ENCODE measurements at places on chromosomes 5 and 9. TPM values are rescaled to one million over a fixed set of nuclear protein-coding genes. Genes with fewer than 3 reads are reported as not detected.

GRXCR2 gene
- polyA plus RNA-seq = not detected

PCA3 gene
- polyA plus RNA-seq = 0.07 TPM

SCGB3A2 gene
- polyA plus RNA-seq = not detected

GRCh38 chr5:102755686-102756371 is 724 bp downstream of the PAM start:
- DNase-seq = peak; percentile 76

DNA sequence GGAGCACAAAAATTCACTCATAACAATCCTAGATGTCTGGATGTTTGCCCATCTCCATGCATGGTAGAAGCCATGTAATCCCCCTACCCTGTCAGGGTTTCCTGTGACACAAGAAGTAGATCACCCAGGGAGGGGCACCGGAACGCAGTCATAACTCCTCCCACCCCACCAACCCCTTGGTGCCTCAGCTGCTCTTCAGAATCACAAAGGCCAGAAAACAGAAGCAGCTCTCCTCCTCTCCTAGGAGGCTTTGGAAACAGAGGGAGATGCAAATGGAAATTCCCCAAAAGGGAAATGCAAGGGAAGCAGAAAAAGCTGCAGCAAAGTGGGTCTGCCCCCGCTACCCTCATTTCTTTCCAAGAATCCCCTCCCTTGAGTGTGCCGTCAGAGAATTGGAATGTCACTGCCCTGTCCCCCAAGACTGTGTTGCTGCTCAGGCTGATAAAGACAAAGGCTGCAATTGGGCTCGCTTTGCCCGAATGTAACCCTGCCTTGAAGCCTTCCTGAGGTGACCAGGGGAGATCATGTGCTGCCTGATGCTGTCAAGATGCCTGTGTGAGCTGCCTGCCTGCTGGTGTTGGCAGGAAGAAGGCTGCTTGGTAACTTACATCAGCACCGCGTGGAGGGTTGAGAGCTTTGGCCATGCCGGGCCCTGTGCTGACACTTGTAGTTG is 65.5 kb upstream of the ABCA1 start:
- peak; percentile 86 for DNase-seq

GRCh38 chr9:121811140-121811539 is 159.7 kb downstream of the DAB2IP start:
- DNase-seq = no peak

- DNase-seq = no peak
Observed at GRCh38 chr9:109799792-109800191, 19.8 kb downstream of the PALM2AKAP2 start.

DNA sequence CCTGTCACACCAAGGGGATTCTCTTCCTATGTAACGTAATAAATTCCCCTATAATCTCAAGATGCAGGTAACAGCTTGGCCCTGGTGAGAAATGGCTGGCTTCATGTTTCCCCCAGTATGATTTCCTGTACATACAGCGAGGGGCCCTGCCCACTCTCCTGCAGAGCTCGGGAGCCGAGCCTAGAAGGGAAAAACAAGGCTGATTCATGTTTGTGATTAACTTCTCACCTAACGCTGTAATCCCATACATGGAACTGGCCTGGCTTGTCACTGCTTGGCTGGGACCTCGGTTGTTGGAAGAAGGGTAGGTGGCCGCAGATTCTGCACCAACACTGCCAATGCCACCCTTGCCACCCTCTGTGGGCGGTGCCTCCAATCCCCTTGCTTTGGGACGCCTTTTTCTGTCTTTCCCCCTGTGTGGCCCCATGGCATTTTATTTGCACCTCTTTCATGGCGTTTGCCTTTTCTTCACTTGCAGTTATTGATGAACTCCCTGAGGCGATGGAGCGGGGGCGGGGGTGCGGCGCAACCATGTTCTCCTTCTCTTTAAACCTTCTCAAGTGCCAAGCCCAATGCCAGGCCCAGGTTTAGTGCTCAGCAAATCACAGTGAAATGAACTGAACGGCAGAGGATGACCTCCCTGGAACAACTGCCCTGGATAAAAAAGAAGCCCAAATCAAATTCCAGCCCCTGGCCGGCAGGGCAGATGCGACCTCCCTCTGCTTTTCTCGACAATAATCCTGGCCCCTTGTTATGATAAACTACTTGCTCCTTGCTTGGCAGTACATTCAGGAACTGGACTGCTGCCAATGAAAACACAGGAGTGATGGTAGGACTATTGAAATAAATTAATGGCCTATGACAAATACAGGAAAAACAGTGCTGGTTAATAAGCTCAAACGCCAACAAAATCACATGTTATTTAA is 108.1 kb downstream of the TMEM174 start:
- no peak for DNase-seq

DNA sequence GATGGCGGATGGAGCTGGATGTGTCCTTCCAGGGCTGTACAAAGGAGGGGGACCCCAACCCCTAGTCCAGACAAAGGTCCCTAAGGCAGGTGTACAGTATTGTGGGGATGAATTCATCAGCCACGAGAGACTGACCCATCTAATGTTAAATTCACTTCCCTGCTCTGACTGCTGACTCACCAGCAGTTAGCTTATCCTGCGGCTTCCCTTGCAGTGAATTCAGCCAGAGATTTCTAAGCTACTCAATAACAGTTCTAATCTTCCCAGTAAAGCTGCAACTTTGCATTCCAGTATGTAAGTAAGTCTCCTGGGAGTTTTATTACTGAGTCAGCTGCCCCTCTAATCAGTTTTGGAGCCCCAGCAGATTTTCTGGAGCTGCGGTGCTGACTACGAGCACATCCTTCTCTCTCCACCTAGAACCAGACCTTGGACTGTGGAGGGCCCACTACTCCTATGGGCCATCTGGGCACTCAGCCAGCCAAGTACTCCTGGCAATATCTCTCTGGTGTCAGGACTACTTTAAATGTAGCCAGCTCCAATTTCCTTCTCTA is 16.1 kb downstream of the B4GALT1 start:
- DNase-seq = no peak
